Neural progenitor cell (in vitro differentiated cells): ENCODE measurements at places on chromosomes 12 and 14.

DNA sequence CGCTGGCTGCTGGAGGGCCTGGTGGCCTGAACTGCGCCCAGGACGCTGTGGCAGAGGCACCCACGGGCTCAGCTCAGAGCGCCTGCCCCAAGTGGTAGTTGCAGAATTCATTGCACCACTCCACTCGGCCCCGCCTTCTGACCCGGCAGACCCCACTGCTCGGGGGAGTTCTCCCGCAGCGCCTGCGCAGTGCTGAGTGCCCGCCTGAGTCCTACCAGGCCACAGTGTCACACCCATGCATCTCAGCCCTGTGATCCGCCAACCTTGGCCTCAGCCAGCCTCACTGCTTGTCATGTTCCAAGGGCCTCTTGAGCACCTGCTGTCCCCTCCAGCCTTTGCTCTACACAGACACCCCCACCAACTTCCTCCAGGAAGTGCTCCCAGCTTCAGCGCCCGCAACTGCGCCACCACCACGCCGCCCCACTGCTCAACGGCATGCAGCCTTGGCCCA, 12.2 kb downstream of the DEGS2 start:
- no peak for DNase-seq

GRCh38 chr14:57937676-57938075, 71.8 kb upstream of the SLC35F4 start:
- no peak for DNase-seq

DNA sequence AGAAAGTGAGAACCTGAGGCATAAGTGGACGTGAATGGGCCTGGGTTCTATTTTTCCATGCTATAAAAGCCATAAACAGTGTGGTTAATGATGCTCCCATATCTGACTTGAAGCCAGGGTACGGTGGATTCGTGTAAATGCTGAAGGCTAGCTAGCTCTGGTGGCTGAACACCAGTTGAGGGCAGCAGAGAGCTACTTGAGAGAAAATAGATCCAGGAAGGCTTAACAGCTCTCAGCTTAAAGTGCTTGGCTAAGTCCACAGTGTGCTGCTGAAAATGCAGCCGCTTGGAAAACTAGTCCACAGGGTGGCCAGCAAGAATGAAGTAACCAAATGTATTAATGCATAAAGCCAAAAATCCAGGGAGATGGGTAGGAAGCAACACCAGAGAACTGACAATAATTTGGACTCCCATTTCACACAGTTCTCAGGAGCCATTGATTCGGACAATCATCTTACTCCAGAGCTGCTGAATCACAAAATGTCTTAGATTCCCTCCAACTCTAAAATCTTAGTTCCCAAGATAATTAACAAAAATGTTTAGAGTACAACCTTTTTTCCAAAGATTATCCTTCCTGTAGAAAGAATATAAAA, 15.0 kb upstream of the FOXG1 start:
- peak; percentile 85 for DNase-seq

DNA sequence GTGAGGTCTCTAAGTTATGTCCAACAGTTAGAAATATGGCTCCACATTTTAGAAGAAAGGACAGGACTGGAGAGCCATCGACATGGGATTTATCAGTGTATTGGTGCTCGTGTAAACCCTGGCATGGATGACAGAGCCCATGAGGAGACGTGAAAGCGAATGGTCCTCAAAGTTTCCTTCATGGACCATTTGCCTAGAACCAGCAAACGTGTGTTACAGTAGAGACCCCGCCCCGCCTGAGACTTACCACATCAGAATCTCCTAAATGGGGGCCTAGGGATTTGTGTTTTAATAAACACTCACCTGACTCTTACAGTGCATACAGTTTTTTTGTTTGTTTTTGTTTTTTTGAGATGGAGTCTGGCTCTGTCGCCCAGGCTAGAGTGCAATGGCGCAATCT, 12.2 kb downstream of the EVL start:
- DNase-seq = no peak

DNA sequence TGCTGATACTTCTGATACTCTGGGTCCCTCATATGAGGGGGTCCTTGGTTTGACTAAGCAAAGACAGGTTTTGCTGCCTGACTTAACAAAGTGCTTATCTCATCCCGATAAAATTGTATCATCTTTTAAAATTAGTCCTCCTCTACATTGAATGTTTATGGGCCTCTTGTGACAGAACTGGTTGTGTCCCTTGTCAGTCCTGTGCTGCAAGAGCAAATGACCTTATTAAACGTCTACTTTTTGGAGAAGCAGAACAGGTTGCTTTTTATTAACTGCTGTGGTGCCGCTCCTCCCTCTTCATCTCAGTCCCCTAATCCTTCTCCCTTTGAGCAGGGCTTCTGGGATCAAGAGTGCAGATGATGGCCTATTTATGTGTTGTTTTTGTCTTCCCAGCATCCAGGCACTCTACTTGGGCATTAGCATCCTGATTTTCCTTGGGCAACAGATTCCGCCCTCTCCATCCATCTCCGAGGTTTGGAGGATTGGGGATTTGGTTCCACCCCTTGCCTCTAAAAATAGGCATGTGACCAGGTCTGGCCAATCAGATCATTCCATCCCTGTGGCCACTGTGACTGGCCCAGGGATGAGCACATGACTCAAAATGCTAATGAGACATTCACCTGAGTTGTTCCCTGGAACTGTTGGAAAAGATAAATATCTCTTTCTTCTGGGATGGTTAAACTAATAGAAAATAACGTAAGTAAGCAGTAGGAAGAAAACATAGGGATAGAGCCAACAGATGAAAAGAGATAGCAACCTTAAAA, 2.9 kb upstream of the DENR start:
- DNase-seq = peak; percentile 35

DNA sequence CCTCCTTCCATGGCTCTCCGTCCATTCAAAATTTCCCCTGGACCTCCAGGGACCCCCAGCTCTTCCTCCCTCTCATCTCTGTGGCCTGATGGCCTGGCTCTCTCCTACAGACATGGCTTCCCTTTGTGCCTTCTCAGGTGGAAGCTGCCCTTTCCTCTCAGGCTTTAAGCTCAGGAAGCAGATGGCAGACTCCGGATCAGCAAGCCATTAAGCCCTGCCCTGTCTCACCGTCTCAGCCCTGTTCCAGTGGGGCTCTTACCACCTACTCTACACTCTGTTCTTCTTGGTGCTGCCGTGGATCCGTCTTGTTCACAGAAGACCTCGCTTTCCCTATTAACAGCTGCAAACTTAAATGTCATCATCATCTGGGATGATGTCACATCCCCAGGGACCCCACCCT, 33.1 kb downstream of the NPC2 start:
- no peak for DNase-seq

GRCh38 chr12:97940105-97940504, 477.5 kb downstream of the RMST start:
- DNase-seq = no peak

DNA sequence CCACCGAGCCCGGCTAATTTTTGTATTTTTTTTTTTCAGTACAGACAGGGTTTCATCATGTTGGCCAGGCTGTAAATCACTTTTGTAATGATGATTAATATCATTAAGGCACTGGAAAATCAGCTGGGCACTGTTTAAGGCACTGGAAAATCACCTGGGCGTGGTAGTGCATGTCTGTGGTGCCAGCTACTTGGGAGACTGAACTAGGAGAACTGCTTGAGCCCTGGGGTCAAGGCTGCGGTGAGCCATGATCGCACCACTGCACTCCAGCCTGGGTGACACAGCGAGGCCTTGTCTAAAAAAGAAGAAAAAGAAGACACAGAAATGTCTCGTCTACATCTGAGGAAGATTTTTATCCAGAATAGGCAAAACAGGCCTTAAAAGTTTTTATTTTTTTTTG, 12.7 kb downstream of the SLC11A2 start:
- no peak for DNase-seq

GRCh38 chr14:21486640-21487087, 9.7 kb downstream of the TOX4 start:
- no peak for DNase-seq

- no peak for DNase-seq
Observed at GRCh38 chr12:99311373-99311772, 336.2 kb upstream of the GARIN6 start.

DNA sequence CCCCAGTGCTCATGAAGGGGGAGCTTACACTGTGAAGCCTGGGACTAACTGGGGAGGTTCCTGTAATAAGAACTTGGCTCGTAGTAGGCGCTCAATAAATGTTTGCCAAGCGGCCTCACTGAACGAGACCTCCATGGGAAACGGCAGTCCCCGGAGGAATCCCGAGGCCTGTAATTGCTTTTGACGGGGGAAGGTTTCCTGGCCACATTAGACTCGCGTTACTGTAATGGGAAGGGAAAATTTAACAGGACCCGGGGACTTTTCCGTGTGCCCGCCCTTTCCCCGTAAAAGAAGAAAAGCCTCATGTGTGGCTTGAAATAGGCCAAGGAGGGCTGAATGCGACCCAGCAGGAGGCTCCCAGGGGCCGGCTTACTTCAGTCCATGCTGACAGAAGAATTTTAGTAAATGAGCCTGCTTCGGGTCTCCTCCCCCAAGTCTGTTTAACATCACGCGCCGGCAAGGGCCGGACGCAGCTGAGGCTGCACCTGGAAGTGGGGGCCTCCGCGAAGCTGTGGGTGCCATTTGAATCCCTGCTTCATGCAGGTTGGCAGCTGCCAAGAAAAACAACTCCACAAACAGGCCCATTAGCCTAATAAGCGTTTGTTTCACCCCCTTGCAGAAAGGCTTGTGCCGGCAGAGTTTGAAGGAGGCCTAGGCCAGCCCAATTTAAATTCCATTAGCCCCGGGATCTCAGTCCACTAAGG, 39.8 kb upstream of the PWP1 start:
- peak; percentile 93 for DNase-seq

DNA sequence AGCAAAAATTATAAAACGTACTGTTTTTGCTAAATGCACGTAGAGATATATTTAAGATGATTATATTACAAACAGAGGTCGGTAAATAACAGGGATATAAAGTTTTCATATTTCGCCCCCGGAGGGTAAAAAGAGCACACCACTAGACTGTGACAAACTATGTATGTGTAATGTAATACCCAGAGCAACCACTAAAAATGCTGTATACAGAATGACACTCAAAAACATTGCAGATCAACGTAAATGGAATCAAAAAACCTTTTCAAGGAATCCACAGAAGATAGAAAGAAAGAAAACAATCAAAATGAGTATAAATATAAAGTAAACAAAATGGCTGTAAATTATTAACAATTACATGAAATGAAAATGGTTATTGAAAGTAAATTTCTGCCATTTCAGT, 37.6 kb upstream of the PRB4 start:
- DNase-seq = no peak

DNA sequence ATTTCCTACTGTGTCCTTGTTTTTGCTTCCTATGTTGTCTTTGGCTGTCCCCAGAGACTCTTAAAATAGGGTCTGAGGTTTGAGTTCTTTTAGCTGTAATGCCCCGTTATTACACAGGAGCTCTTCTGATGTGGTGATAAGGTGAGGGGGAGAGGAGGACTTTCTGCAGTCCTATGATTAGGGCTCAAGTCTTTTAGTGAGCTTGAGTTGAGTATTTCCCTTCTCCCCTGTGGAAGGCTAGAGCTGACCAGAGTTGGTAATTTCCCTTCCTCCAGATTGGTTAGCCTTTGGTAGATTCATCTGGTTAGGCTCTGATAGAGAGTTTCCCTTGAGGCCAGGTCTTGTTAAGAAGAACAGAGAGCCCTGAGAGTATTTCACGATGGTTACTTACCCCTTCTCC, 4.3 kb upstream of the HIF1A start:
- no peak for DNase-seq

DNA sequence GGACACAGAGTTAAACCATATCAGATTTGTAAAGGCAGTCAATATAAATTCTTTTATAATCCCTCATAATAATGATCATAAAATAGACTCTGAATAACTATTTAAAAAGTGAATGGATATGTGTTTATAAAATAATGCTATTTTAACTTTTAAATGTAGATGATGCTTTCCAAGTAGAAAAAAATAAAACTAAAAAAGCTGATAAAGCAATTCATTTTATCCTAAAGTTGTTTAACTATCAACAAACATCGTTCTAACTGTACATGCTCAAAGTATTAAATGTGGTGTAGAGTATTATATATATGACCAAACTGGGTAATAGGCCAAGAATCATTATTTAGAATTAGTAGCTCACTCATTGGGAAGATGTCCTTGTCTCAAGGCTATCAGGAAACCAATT, 248.3 kb upstream of the CLEC14A start:
- DNase-seq = no peak

DNA sequence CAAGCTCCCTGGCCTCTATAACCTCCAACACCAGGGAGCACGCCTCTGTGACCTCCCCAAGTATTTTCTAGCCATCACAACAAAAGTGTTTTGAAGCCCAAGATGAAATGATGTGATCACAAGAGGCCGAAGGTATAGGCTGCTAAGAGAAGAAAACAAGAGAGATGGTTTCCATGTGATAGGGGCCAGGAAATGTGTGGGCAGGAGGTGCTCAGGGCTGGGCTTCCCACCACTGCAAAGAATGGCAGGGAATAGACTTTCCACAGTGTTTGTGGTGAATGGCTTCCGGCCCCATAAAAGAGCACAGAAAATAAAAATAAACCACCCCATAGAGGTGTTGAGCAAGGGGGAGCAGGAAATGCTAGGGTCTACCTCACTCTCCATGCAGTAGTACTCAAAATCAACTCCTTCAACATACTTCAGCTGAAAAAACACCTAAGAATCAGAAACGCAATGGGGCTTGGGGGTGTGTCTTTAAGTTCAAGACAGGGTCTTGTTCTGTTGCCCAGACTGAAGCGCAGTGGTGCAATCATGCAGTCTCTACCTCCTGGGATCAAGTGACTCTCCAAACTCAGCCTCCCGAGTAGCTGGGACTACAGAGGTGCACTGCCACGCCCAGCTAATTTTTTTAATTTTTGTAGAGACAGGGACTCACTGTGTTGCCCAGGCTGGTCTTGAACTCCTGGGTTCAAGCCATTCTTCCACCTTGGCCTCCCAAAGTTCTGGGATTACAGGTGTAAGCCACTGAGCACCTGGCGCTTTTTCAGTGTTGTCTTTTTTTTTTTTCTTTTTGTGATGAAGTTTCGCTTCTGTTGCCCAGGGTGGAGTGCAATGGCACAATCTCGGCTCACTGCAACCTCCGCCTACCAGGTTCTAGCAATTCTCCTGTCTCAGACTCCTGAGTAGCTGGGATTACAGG, 27.1 kb downstream of the DAD1 start:
- DNase-seq = no peak

GRCh38 chr12:124869059-124869665, 5.5 kb upstream of the SCARB1 start:
- DNase-seq = peak; percentile 54

DNA sequence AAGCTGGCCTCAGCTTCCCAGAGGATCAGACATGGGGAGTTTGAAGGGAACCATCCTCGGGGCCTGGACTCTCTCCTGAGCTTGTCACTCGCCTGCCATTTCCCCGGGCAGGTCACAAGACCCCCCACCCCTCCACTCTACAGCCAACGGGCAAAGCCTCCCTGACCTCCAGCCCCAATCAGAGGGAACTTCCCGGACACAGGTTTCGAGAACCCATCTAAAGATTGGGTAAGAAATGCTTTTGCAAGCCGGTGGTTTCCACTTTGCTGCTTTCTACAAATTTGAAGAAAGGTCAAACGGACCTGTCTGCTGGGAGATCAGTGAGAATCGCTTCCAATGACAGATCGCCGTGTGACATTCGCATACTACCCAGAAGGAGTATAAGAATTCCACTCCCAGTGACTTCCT, 89.6 kb downstream of the SCARB1 start:
- DNase-seq = no peak
